ENCODE measurements at places on chromosomes 12 and 14.

DNA sequence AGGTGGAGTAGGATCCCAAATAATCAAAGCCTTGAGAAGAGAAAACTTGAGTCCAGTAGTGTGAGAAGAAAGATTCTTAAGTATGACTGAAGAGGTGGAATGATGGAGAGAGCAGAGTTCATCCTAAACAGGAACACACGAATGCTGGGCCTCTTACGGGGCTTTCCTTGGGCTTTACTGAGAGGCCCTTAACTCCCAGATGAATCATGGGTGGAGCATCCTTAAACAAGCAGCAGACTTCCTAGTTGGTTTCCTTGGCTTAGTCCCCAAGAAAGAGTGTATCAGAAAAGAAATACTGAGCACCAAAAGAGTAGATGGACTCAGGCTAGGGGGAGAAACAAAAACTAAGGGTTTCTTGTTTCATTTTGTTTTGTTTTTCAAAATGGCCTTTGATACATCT lies 132.5 kb downstream of the GPR135 start:
- DNase-seq: peak; percentile 91

GRCh38 chr12:109115758-109116610 lies at the start of gene ACACB:
TSS of gene ACACB (plus strand) at chr12:109116587. CDS start at chr12:109139406, 22,819 bp downstream.
- DNase-seq: no peak

DNA sequence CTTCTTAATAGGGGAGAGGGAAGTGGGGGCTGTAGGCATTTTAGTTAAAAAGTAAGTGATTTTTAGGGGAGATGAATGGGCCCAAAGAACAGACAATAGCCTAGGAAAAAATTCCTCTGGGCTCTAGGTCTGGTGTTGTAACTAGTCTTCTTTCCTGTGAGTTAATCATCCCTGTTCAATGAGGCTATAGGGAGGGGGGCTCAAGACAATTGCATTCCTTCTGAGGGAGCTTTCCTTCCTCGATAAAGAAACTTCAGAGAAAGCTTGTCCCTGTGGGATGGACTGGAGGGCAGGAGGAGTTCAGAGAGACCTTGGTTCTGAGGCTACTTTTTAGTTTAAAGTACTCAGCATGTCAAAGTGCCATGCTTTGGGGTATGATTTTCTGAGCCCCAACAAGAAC lies 127.2 kb downstream of the BBS10 start:
- no peak for DNase-seq

DNA sequence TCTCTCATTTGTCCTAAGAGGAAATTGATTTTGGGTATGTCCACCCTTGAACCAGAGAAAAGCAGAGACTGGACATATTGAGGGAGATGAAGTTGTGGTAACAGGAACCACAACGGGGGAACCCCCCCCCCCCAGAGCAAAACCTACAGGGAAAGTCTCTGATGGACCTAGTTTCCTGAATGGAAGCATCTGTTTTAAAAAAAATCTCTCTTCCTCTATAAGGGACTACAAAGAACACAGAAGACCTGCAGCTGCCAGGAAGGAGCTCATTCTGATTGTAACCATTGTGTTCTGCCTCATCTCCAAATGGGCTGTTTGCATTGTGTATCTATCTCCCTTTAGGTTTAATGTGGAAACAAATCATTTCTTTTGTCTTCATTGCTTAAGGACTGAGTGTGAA lies 13.4 kb downstream of the C1S start:
- DNase-seq: no peak

DNA sequence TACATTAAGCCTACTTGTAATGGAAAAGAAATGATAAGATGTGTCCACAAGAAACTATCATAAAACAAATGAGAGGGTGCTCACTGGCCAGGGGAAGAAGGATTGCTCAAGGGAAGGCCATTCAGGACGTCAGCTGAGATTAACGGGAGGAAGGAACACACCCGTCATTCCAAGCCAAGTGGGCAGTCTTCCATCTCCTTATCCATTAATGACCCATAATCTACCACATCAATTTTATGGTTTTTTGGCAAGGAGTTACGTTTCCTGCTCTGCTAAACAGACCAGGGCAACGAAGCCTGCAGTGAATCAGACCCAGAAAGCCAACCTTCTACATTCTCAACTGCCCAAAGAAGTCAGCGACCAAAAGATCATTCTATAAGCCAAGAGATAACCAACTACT lies 25.1 kb downstream of the PRKAB1 start:
- DNase-seq: peak; percentile 92

GRCh38 chr12:23421556-23421955 lies 527.9 kb downstream of the SOX5 start:
- DNase-seq: no peak

DNA sequence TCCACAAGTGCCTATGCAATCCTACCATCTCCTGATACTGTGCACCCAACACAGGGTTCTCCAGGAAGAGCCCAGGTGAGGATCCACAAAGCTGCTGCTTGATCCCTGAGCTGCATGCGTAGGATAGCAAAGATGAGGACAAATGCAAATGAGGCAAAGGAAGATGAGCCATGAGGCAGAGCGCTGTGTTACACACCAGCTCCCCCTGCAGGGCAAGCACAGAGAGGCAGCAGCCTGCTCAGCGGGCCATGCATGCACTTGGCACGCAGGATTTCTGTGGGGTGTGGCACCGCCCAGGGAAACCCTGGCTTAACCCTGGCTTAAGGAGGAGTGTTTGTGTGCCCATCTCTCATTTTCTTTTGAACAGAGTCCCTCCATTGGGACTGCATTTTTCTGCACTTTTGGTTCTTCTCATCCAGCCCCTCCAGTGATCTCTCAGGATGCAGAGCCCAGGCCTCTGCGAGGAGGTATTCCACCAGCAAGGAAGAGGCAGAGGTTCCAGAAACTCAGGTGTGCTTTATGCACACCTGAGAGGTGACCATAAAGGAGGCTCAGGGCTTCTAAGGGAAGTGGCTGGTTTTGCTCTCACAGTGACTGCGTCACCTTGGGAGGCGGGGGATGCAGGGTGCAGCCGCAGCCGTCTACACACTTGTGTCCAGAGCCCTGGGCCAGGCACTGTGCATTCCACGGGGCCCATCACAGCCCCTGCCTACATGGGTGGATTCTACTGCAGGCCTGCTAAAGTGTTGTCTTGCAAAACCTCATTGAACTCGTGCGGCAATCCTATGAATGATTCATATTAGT lies 973.3 kb upstream of the TMEM132C start:
- DNase-seq: peak; percentile 37

DNA sequence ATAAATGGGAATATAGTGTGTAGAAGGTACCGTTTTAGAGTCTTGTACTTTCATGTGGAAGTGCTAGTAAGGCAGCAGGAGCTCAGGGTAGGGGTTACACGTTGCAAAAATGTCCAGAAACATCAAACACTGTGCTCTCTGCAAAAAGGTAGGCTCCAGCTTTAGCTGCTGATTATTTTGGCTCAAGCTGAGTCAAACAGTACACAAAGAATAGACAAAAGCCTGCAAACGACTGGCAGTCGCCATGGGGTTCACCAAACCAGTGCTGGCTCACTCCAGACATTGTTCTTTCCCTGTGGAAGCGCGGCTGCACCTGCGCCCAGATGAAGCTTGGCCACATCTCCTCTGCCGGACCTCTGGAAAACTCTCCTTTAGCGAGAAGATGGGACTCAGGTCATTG lies 45.3 kb upstream of the NAA30 start:
- no peak for DNase-seq

All from iris pigment epithelial cell (primary cell).